ENCODE measurements at places on chromosomes 12 and 14. TPM values are rescaled to one million over a fixed set of nuclear protein-coding genes. Genes with fewer than 3 reads are reported as not detected.

- DNase-seq: no peak
Observed at GRCh38 chr14:93333631-93334103, 831 bp upstream of the BTBD7 start.

DNA sequence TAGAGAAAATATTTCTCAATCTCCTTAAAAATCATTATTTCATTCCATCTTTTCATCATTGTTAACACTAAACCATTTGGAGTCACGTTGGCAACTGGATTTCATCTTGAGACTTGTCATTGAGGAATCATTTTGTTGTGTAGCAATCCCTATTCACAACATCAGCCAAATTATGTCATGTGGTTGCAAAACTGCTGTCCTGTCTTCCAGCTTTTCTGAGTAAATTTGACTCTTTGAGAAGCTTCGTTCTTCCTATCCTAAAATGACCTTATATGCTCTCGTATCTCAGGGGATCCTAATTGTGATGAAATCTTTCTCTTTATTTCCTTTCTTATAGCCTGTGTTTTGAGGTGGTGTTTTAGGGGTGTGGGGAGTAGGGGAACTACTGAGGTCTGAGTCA is 30.6 kb upstream of the KICS2 start:
- DNase-seq: peak; percentile 41

DNA sequence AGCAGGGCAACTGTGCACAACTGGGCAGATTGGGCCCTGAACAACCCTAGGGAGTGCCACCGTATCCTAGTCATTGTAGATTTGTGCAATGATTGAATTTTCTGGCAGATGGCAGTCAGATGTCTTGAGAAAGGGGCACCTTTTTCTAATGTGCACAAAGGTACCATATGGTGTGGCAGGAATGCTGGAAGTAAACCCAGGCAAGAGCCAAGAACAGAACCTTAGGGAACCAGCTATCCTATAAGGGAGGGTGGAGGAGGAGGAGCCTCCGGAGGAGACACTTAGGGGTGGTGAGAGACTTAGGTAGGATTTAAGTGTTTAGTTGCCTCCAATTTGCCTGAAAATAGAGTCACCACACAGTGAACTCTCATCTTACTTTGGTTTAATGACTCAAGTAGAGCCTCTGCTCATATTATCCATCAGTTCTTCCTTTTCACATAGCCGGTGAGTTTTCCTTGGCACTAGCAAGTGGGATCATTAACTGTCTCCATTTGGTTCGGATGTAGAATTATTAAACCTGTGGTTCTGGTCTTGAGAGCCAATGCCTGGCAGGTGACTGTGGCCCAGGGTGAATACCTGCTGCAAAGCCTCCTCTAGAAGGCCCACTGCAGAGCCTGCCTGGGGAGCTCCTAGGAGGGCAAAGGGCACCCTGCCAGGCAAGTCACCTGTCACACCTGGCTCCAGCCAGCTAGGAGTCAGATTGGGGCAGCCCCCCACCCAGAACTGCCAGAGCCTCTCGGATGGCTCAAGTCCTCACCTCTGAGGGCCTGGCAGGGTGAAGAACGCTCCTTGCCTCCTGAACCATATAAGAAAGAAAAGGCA is 184.4 kb upstream of the HIF1A start:
- no peak for DNase-seq

DNA sequence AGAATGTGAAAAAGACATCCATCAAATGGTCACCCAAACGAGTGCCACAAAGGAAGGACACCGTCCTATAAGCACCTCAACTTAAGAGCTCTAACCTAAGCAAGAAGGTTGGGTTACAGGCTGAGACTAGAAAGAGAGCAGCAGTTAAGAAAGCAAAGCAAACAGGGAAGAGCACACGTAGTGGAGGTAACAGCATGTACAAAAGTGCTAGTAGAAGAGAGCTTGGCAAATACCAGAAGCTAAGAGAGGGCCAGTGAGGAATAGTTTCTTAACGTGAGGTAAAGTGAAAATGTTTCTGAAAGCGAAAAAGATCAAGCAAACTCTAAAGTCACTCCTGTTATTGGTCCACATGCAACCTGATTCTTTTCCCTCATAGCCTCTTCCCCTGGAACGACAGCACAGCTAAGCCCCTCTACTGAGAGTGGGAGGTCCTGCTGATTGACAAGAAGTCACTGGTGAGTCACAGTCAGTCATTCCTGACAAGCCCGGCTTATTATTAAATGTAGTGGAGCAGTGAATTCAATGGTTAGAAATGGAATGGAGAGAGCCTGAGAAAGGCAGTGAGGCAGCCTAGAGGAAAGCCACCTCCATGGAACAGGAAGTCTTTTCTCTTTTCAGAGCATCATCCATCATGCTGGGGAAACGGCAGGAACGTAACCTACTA is 204.4 kb downstream of the SLC25A21 start:
- peak; percentile 62 for DNase-seq

DNA sequence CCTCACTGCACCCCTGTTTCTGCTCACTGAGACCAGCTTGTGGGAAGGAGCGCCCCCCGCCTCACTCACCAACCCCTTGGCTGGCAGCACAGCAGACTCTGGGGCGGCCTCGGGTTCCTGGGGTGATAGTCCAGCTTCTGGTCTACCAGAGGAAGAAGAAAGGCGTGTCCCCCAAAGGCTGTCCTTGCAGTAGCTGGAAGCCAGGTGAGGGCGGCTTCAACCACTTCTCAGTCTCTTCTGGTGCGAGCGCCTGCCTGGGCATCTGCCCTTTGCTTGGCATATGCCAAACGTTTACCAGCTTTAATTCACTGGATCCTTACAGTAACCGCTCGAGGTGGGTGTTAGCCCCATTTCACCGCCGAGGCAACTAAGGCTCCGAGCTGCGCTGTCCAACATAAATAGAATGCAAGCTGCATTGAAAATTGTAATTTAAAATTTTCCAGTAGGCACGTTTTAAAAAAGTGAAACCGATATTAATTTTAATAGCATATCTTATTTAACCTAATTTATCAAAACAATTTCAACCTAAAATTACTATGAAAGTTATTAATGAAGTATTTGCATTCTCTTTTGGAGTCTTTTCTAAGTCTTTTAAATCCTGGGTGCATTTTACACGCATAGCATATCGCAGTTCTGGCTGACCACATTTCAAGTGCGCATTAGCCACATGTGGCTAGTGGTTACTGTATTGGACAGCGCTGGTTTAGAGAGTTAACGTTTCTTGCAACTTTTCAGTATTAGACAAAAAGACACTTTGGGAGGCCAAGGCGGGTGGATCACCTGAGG is 872 bp downstream of the FAM177A1 start:
- peak; percentile 50 for DNase-seq

DNA sequence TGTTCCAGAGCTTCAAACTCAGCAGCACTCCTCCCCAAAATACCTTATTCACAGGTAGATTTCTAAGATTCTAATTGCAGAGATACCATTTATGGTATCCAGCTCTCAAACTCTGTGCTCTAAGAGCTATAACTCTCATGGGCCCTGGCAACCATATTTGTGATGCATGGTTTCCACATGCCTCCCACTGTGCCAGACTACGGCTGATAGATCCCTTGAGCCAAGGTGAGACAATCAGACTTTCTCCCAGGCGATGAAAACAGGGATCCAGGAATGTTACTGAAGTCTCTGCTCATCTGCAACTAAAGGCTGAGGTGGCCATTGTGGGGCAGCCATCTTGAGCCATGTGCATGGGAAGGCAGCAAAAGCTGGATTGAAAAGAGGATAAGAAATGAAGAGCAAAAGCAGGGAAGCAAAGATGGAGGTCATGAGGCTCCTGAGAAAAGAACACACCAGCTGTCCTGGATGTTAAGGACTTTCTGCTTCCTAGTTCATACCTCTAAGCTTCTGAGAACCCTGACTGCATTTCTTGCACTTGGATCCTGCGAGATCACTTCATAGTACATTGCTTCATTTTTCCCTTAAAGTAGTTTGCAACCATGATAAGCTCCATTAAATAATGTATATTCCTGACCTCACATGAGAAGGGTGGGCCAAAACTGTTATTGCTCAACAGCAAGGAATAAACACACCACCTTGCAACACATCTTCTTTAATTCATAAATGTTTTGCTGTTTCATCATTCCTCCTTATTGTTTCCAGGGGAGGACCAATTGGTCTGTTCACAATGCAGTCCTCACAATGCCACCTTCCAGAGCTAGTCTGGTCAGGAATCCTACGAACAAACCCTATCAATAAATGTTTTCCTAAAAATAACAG is 5.4 kb downstream of the EGLN3 start:
- DNase-seq: no peak

DNA sequence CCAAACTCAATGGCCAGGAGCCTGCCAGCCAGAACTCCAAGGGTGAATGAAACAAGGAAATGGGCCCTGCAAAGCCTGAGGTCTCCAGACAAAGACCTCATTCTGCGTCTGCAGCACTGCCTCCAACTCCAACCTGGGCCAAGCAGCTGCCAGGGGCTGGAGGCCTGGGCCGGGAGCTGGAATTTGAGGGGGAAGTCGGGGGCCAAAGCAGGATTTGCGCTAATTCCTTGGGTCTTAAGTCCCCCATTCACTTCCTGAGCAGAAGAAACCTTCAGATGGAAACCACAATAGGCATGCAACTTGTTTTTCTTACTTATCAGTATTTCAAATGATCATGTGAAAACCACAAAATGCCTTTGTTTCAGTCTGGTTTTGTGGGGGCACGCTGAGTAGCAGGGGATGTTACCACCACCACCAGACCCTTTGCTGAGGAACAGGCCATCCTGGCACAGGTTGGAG is 23.0 kb upstream of the TC2N start:
- DNase-seq: no peak

GRCh38 chr12:4115570-4115969 is 158.0 kb upstream of the CCND2 start:
- DNase-seq: no peak

GRCh38 chr12:132837693-132838409 is 9.2 kb upstream of the GOLGA3 start:
- no peak for DNase-seq

DNA sequence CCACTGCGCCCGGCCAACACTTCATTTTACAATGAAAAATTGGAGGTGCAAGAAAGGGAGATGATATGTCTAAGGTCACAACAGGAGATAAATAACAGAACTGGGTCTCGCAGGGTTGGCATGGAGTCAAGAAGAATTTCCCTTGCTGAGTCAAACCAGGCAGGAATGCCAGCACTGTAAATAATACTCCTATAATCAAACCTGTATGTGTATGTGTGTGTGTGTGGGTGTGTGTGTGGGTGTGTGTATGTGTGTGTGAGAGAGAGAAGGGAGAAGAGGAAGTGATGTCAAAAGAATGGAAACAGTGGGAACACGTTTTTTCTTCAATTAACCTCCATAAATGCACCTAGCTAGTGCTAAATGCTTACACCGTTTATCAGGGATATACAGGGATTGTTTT is 70.4 kb downstream of the TMEM116 start:
- DNase-seq: peak; percentile 86

- DNase-seq: no peak
Observed at GRCh38 chr12:55684761-55685370, 22.8 kb downstream of the ITGA7 start.

GRCh38 chr12:95922231-95922630 is 20.2 kb downstream of the CCDC38 start:
- DNase-seq: peak; percentile 47

- DNase-seq: no peak
Observed at GRCh38 chr12:27434673-27435565, 11.6 kb upstream of the SMCO2 start.

DNA sequence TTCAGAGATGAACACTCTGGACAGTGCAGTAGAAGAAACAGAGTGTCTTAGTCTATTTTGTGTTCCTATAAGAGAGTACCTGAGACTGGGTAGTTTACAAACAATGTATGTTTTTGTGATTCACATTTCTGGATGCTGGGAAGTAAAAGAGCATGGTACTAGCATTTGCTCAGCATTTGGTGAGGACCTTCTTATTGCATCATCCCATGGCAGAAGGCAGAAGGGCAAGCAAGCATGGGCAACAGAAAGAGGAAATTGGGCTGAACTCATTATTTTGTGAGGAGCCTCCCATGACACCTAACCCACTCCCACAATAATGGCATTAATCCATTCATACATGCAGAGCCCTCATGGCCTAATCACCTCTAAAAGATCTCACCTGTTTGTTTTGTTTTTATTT is 8.0 kb downstream of the ANKS1B start:
- no peak for DNase-seq

DNA sequence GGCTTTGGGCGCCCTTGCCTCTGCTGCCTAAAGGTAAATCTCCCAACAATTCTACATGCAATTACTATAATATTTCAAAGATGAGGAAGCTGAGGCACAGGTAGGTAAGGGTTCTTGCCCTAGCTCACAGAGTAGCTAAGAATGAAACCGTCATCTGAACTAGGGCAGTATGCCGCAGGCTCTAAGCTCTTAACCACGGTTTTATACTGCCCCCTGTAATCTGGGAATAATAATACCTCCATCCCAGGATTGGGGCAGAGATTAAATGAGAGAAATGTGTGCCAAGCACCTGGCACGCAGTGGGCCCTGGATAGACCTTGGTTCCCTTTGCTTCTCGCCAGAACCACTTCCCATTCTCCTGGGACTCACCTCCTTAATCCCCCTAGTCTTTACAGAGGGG is 1.5 kb upstream of the HRK start:
- peak; percentile 24 for DNase-seq

- no peak for DNase-seq
Observed at GRCh38 chr12:90839346-90839745, 115.6 kb downstream of the CCER1 start.

GRCh38 chr12:113874999-113875561 is 91.0 kb downstream of the RBM19 start:
- no peak for DNase-seq

DNA sequence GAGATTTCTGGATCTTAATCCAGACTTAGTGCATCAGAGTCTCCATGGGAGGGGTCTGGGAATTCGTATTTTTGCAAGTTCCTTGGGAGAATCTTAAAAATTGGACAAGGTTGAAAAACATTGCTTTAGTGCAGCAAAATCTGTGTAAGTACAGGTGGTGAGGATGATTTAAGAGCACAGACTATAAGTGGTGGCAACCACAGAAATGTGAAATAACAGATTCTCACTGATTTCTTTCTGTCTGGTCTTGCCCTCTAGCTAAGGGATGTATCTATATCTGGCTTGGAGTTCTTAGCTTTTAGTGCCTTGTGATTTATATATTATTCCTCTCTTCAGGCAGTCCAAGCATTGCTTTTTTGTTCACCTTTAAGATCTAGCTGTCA is 116.2 kb downstream of the DIP2B start:
- DNase-seq: no peak

DNA sequence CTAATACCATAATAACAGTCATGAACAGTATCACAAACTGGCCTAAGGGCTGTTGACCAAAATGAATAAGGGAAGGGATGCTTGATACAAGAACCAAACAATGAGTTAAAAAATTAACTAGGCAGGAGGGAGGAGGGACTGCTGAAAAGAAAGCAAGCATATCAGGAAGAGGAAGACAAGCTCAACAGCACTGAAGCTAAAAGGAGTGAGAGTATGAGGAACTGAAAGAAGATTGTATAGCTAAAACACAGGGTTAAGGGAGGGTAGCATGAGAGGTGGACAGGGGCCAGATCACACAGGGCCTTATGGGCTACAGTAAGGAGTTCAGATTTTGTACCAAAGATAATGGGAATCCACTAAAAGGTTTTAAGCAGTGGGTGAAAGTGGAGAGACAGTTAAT is 34.1 kb downstream of the ITGA7 start:
- DNase-seq: no peak

The TPH2 gene
- total RNA-seq: not detected

The IFNG-AS1 gene
- total RNA-seq: not detected

The ACRBP gene
- 0.51 TPM for total RNA-seq

The MAP3K12 gene
- total RNA-seq: 3.9 TPM

The RDH12 gene
- total RNA-seq: 1.3 TPM

The NINJ2 gene
- total RNA-seq: 0.26 TPM

All from bronchial epithelial cell (primary cell).